G401 (cell line): ENCODE measurements at places on chromosomes 3 and 15. TPM values are rescaled to one million over a fixed set of nuclear protein-coding genes. Genes with fewer than 3 reads are reported as not detected.

The LZTFL1 gene
- 28.6 and 31.1 TPM in 2 replicates for total RNA-seq

The OCA2 gene
- 4.1 TPM in 2 replicates for total RNA-seq

The CMTM7 gene
- total RNA-seq, result 4.5 and 12.4 TPM in 2 replicates

The TYRO3 gene
- total RNA-seq, result 25.9 and 26.2 TPM in 2 replicates

The KPNA4 gene
- total RNA-seq, result 20.3 and 25.6 TPM in 2 replicates
